NCI-H446 treated with DMSO at 0.1 percent for 48 hours (cell line): ENCODE measurements at places on chromosomes 5 and 9.
A peak's percentile ranks its signal among the peaks of the same experiment; 100 is the strongest.

GRCh38 chr5:88691230-88691582 is 191.8 kb downstream of the MEF2C start:
- DNase-seq: no peak

DNA sequence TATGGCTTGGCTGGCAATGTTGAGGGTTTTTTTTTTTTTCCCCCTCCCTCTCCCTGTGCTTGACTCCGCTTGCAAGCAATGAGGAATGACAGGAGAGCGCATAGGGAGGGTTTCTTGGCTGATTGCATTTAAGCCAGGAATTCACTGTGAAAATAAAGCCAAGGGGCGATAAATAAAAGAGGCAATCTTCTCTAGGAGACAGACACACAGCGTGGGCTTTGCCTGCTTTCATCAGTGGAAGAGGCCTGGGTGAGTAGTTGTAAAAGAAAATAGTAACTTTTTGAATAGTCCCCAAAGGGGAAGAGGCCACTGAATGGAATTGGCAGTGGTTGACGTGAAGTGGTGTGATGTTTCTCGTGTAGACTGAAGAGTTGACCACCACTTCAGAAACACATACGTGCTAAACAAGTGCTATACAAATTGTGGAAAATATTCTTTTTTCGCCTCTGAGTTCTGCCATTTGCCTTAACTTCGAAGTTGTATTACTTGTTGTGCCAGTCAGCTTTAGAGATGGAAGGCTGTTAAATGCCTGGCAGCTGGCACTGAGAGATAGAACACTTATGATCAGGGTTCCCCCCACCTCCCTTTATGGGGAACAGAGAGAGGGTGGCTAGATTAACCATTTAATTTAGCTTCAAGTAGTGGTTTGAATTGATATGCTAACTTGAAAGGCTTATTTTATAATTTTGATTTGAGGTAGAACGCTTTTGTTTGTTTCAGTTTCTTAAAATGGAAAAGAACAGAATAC is 3.0 kb downstream of the ZSWIM6 start:
- no peak for DNase-seq

- no peak for DNase-seq
These were observed 14.0 kb downstream of the PRKAA1 start for GRCh38 chr5:40784027-40784653.

DNA sequence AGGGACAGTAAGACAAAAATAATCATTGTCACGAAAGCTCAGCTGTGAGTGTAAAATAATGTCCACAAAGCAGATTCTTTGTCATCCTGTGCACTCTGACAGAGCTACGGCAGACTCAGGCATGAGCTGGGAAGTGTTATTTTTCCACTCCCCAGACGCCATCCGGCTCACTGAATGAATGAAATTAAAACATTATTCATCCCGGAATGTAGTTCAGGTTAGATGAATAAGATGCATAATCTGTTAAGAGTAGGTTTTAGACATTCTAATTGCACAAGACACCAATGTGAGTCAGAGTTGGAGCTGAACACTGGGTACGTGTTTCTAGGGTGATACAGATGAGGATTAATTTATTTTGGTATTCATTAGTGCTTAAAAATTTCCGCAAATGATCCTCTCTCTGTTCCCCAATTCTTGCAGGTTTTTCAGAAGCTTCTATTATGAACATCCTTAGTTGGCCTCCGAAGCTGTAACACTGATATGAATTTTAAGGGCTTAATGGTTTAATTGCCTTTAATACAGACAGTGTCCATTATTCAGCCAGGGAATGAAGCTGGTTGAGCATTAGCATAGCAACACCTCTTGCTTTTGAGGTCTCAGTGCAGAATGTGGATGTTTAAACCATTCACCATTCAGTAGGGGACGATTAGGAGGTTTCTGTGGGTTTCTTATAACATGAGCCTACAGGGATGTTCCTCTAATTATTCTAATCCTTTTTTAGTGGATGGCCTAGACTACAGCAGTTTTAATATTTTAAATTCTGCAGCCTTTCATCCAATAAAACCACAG is 65.6 kb upstream of the FRRS1L start:
- DNase-seq: no peak

DNA sequence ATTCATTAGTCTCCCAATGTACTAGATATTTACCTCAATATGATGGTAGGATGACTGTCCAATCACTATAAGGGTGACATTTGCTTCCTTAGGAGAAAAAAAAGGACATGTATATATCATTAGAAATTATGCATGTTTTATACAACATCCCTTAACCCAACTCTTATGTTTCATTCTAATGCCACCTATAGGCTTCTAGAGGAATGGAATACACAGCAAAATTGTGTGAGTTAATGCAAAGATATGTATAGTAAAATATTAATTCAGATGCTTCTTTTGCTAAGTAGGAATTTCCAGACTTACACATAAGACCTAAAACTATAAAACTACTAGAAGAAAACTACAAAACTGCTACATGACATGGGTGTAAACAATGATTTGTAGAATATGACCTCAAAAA is 3.5 kb downstream of the PRXL2C start:
- no peak for DNase-seq

- DNase-seq: no peak
These were observed 869.4 kb upstream of the CDH6 start for GRCh38 chr5:30324083-30324482.

- no peak for DNase-seq
These were observed 86.6 kb downstream of the MUSK start for GRCh38 chr9:110755179-110755578.

- DNase-seq: no peak
These were observed 257.8 kb downstream of the BNC2 start for GRCh38 chr9:16612627-16613026.

GRCh38 chr9:95857124-95857523 is 18.4 kb upstream of the ERCC6L2 start:
- peak; percentile 10 for DNase-seq

- DNase-seq: peak; percentile 65
These were observed 20.6 kb downstream of the NTNG2 start for GRCh38 chr9:132182314-132183091.

GRCh38 chr9:37215381-37215780 is 95.0 kb downstream of the ZCCHC7 start:
- DNase-seq: no peak

DNA sequence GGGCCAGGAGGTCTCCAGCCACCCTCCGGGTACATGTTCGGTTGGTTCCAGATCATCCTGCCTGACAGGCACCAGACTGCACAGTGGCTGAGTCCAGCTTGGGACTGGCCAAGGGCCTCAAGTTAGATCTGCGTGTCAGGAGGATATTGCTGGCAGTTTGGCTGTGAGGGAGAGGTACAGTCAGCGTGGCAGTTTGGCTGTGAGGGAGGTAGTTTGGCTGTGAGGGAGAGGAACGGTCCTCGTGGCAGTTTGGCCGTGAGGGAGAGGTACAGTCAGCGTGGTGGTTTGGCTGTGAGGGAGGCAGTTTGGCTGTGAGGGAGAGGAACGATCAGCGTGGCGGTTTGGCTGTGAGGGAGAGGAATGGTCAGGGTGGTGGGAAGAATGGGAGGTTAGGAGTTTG is 39.0 kb downstream of the CACNA1B start:
- no peak for DNase-seq

DNA sequence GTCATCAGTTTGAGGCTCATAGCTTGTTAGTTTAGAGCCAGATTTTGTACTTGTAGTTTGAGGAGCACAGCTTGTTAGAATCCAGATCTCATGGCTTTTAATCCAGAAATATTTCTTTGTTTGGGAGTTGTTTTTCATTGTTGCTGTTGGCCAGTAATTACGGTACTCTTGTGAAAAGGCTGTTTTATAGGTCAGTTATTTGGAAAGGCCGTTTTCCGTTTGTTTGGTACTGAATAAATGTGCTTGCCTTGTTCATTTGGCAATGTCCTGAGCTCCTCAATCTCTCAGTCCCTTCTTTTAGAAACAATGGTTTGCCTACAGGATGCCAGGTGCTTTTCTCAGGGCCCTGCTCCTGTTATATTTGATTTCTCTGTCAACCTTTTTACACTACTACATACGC is 4.5 kb upstream of the MOB3B start:
- DNase-seq: no peak

GRCh38 chr9:107639426-107639825 is 149.9 kb upstream of the KLF4 start:
- no peak for DNase-seq

DNA sequence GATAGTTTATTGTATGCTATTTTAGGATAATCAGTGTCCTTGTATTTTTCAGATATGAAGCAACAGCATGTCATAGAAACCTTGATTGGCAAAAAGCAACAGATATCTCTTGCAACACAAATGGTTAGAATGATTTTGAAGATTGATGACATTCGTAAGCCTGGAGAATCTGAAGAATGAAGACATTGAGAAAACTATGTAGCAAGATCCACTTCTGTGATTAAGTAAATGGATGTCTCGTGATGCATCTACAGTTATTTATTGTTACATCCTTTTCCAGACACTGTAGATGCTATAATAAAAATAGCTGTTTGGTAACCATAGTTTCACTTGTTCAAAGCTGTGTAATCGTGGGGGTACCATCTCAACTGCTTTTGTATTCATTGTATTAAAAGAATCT is 14.5 kb downstream of the CCT5 start:
- DNase-seq: no peak

DNA sequence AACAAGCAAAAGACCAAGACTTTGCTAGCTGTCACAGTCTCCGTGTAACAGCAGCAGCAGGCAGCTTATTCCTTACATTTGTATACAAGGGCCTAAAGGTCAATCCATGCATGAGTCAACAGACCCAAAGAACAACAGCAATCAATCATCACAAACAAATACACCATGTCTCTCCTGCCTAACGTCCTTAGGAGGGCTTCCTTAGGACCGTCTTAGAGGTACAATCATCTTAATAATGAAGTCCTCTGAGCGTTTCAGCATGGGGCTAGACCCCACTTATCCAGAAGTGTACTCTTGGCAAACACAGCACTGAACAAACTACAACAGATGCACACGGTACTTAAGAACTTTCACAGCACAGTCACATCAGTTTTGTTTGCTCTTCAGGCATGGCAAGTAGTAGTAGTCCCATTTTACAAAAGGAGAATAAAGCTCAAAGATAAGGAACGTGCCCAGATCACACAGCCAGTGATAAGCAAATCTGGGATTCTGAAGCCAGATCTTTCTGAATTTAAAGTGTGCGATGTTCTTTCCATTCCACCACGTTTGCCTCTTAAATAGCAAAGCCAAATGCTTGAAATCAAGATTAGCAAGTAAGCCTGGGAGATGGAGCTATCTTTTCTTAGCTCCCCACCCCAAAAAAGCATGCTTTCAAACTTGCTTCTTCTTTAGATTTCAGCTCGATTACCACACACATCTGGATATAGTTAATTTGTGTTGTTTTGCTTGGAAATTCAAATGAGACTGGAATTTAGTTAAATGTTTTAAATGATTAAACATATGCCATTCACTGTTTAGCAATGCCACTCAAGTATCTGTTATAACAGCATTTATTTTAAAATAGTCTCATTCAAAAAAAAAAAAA is 24.2 kb downstream of the PSMB7 start:
- no peak for DNase-seq

DNA sequence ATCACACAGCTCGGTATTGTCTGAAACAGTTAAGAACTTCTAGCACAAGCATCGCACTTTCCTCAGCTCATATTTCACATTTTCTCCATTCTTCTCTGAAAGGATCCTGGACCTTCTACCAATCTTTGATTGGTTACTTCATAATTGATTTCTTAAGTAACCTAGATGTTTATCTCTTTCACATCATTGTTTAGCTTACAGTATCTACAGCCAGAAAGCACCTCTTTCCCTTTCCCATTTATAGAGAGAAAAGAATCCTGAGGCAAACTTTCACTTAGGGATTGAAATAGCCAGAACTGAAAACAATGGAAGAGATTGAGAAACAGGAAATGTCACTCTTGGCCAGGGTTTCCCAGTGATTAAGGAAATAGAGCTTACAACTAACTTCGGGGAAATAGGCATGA is 2.5 kb downstream of the IL33 start:
- DNase-seq: no peak

- no peak for DNase-seq
These were observed 56.6 kb downstream of the KCNN2 start for GRCh38 chr5:114418176-114419066.

DNA sequence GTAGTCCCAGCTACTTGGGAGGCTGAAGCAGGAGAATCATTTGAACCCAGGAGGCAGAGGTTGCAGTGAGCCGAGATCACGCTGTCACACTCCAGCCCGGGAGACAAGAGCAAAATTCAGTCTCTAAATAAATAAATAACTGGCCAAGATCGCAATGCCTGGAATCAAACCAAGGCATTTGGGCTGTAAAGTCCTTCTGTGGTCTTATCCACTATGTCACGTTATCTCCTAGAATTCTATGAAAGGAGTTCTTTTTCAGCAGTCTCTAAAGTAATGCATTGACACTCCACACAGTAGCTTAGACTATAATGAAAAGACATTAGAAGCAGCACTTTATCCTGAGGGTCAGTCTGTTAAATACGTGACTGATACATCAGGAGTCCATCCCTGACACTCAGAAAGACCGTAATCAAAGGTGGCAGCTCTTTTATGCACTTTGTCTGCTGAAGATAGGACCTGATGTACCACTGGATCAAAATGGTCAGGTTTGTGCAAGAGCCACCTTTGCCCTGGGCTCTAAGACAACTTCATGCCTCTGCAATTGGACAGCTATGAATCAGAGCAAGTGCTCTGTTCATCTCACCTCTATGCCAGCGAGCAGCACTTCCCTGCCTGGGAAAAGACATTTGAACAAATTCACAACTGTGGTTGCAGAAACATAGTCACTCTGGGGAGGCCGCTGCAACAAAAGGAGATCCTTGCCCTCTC is 31.7 kb upstream of the GNA14 start:
- DNase-seq: no peak

GRCh38 chr5:142531977-142532780 is 153.7 kb downstream of the FGF1 start:
- DNase-seq: no peak
